ENCODE measurements at places on chromosomes 11 and 22.

- DNase-seq: no peak
Measured at GRCh38 chr11:92859156-92859690, 110.2 kb upstream of the MTNR1B start.

- DNase-seq: no peak
Measured at GRCh38 chr11:99916078-99916477, 771.0 kb upstream of the ARHGAP42 start.

DNA sequence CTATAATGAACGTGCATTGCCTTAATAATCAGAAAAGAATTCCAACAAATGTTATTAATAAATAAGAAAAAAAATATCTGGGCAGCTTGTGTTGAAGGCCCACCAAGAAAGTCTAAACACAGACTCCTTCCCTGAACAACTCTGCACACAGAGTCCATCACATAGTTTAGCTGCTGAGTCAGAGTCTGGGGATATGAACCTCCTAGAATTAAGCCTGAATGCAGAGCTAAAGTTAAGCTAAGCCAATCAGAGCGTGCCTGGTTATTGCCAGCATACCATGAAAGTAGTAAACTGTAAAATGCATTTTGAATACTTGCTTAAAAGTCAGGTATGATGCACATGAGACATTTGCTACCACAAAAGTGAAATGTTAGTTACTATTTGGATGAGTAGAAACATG, 25.6 kb upstream of the TENM4 start:
- no peak for DNase-seq

GRCh38 chr11:25702417-25702816, 629.5 kb upstream of the ANO3 start:
- DNase-seq: no peak

DNA sequence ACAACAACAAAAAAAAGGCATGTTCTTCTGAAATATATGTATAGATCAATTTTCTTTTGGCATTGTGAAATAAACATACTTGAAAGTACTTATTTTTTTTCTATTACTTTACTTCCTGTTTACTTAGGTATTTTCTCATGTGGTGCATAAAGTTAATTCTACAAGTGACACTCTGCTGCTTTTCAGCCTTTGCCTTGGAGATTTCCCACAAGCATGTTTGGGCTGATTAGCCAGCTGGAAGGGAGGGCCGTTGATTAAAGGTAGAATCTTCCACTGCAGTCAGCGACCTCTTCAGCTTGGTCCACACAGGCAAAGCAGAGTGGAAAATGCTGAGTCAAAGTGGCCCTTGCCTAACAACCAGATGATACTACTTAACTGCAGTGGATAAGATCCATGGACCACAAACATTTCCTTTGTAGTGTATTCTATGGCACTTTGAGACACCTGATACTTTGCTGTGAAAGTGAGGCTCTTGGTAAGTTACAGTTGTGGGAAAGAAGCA, 176.0 kb downstream of the ARHGAP42 start:
- DNase-seq: no peak

DNA sequence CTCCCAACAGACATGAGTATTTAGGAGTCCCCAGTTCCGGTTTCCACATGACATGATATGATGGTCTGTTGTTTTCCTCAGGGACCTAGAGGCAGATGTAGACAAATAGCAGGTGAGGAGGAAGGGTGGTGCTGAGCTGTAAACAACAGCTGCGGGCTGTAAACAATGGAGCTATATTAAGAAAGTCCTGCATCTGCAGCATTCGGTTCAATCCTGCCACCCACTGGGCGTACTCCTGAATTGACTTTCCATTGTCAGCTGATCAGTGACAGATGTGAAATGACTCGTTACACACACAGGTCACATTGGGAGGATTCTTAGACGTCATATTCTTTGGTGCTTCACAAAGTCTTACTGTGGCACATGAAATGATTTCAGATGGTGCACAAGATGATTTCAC, 26.8 kb upstream of the RAG1 start:
- peak; percentile 39 for DNase-seq

All from NCI-H774 (cell line).